ENCODE measurements at places on chromosomes 4 and X.

GRCh38 chrX:151687635-151688034 is 7.6 kb upstream of the PRRG3 start:
- H3K36me3 ChIP-seq: no peaks in the 10 kb centered on the region
- DNase-seq: no peak
- no peaks in the 10 kb centered on the region for H3K4me1 ChIP-seq
- no peak overlapping the region for H3K4me3 ChIP-seq
- H3K27me3 ChIP-seq: peaks cover 12% of the 10 kb centered on the region
- H3K27ac ChIP-seq: no peak overlapping the region

DNA sequence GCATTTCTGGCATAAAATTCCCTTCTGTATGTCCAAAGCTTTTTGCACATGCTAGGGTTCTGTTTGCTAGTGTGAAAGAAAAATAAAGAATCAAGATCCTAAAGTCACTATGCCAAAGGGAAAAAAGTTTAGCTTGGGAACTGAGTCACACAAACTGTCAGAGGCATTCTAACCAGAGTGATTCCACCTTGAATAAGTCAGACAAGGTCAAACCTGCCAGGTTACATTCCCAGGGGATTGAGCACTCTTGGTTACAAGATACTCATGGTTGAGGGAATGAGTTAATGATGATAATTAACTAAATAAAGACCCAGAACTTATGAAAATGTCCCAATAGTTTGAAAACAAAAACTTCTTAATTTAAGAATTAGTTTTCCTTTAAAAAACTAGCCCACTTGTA is 13.7 kb upstream of the UGT2B17 start:
- no peak overlapping the region for H3K27ac ChIP-seq
- no peaks in the 10 kb centered on the region for H3K4me1 ChIP-seq
- H3K27me3 ChIP-seq: no peaks in the 10 kb centered on the region
- DNase-seq: no peak

DNA sequence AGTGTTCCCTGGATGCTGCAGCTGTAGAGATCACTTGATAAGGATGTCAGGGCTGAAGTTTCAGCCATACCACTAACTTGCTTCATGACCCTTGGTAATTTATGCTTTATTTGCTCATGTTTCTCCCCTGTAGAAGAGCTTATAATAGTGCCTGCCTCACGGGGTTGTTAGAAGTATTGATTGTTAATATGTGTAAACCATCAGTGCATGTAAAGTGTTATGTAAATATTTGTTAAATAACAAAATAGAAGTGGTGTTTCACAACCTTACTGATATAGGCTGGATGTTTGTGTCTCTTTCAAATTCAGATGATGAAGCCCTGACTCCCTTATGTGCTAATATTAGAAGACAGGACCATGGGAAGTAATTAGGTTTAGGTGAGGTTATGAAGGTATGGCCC is 1.5 kb upstream of the CXCL2 start:
- peaks cover 12% of the 10 kb centered on the region for H3K4me1 ChIP-seq
- H3K4me3 ChIP-seq: peak overlapping the region; percentile 47
- H3K36me3 ChIP-seq: no peaks in the 10 kb centered on the region
- no peak overlapping the region for H3K27ac ChIP-seq

DNA sequence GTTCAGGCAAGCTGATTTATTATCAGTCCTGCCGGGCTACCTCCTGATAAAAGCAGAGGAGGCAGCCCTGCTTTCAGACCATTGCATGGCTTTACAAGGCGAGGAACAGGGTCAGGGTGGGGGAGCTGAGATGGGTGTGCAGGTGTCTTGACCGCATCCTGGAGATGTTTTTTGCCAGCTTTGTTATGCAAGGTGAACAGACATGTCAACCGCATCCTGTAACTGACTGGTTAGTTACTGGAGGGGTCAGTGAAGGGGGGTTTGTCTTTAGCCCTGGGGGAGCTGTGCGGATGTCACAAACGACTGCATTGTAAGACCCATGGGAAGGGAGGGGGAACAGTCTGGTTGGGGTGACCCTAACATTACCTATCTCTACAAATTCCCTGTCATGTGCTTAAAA is 10.0 kb downstream of the ADAM29 start:
- no peak overlapping the region for H3K4me3 ChIP-seq
- no peak for DNase-seq

GRCh38 chrX:31708116-31708515 is 636.3 kb upstream of the FTHL17 start:
- no peak overlapping the region for H3K4me3 ChIP-seq
- H3K36me3 ChIP-seq: no peaks in the 10 kb centered on the region
- no peaks in the 10 kb centered on the region for H3K4me1 ChIP-seq

DNA sequence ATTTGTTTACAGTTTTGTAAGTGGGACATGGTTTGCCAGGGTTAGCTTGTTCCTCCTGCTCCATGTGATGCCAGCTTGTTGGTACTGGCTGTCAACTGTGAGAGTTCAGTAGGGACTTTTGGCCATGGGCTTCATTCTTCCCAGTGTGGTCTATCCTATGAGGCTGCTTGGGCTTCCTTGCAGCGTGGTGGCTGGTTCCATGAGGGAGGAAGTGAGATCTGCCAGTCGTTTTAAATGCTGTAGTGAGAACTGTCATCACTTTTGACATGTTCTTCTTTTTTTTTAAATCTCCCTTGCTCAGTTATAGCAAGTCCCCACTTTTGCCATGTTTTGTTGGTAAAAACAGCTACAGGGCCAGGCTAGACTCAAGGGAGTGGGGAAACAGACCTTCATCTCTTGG is 15.9 kb downstream of the NSD2 start:
- no peaks in the 10 kb centered on the region for H3K27me3 ChIP-seq
- no peak for DNase-seq
- H3K27ac ChIP-seq: no peak overlapping the region
- H3K36me3 ChIP-seq: peaks cover 12% of the 10 kb centered on the region
